ENCODE measurements at places on chromosomes 4 and X. TPM values are rescaled to one million over a fixed set of nuclear protein-coding genes. Genes with fewer than 3 reads are reported as not detected.

Gene CYTL1
- not detected for total RNA-seq

Gene MUC7
- not detected for total RNA-seq

DNA sequence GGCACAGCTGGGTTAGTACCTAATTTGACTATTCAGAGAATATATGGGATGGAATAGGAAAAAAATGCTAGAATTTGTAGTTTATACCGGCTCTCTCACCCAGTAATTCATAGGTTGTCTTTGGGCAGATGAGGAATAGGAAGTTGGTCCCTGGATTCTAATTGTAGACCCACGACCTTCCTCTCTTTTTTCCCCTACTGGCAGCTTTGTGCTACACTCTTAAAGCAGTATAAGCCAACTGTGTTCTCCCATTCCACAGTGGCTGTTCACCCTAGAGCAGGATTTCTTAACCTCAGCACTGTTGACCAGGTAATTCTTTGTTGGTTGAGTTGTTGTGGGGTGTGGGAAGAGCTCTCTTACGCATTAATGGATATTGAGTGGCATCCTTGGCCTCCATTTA, 92.9 kb downstream of the FNIP2 start:
- no peak for DNase-seq

DNA sequence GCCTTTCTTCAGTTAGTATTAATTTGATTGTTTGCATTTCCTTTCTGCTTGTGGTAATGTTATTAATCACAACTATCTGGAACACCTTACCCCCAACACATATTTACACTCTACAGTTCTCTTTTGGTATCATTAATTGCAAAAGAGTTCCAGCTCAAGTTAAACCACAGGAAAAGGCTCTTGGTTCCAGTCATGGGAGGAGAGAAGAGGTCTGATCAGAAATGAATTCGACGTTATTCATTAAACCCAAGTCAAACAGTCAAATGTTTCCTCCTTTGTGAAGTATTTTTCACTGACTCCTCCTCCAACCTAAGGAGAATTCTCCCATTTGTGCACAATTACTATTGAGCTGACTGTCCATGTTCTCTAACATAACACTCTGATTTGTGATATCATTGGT, 91.4 kb downstream of the SLC39A8 start:
- no peak for DNase-seq

DNA sequence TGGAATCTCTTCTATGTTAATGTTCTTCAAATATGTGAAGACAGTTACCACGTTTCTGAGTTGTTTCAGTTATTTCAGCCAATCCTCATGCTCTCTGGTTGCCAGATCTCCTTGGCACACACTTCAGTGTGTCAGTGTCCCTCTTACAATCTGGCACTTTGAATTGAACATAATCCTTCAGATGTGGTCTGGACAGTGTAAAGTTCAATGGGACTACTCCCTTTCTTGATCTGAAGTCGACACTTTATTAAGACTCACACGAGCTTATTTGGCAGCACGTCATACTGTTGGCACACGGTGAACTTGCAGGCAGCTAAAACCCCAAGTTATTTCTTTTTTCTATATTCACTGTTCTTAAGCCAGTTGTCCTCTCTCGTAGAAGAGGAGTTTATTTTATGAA, 28.2 kb downstream of the ARSJ start:
- no peak for DNase-seq

Measured in activated naive CD8-positive, alpha-beta T cell treated with anti-CD3 and anti-CD28 coated beads for 36 hours (primary cell).